ENCODE measurements at places on chromosomes 2 and 18.

GRCh38 chr2:12678186-12678585, 38.5 kb upstream of the TRIB2 start:
- peak; percentile 25 for DNase-seq

DNA sequence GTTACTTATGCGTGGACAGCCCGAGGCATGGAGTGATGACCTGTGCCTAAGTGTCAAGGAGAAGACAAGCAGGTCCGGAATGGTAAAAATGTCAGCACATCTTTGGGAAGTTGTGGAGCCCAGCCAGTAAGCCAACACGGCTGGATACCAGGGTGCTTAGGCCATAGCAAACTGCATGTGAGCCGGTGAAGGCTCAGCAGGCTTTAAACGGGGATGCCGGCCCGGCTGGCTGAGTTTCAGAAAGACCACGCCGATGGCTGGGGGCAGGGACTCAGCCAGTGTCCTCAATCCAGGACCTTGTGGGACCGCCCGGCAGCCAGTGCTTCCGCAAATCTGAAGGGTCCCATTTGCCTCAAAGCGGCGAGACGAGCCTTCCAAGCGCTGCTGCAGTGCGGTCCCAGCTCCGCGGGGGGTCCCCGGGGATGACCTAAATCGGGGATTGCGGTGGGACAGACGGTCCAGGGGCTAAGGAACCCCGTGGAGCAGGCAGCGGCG, 946 bp upstream of the AGAP1 start:
- DNase-seq, result no peak

DNA sequence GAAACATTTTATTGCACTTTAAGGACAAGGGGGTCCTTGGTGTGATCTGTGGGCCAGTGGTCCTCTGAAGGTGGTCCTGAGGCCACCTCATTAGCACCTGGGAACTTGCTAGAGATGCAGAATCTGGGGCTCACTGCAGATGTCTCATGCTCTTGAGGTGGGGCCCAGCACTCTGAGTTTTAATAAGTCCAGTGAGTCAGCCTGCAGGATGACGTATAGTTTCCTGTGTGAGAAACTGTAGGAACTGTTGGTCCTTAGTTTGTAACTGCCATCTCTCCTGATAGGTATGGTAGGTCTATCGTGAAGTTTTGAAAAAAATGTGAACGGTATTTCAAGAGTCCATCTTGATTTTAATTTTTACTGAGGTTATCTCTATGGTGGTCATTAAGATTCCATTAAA, 2.8 kb downstream of the TRPM8 start:
- peak; percentile 25 for DNase-seq

DNA sequence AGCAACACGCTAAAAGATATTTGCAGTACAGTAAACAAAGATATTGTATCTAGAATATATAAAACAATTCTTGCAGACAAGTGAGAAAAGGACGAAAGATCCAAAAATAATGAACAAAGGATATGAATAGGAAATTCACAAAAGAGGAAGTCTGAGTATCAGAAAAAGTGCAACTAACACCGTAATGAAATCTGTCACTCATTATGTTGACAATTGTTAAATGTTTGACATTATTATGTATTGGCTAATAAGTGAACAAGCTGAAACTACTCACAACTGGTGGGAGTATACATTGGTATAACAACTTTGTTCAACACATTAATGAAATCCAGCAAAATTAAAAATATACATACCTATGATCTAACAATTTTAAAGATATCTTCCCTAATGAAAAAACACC, 36.7 kb upstream of the ASXL3 start:
- no peak for DNase-seq

GRCh38 chr2:158923180-158923594, 45.3 kb upstream of the TANC1 start:
- DNase-seq, result peak; percentile 62

- DNase-seq, result no peak
Measured at GRCh38 chr2:18482666-18483065, 77.8 kb downstream of the RDH14 start.

DNA sequence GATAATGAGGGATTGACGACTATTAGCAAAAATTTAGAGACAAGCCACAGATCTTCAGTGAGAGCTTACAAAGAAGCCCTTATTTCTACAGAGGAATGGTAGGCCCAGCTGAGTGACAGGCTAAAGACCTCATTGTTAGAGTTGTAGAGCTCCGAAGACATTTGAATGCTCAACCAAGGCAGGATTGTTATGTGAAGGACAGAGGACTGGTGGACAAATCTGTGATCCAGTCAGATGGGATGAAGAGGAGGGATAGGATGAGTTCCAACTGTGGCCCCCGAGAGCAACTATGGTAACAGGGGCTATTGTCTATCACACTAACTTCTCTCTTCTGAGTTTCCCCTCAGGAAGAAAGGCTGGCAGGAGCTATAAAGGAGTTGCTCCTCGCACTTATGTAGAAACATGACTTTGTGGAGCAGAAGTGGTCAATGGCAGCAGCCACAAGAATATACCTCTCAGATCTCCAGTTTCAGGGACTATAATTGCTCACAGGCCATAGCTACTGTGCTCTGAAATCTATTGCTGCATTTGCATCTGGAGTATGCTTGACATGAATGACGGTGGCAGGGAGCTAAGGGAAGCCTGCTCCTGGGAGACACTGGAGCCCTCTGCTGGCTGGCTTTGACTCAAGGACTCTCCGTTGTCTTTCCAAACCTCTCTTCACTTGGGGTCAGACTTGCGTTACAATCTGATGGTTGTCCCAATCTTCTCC, 50.3 kb upstream of the GREB1L start:
- DNase-seq, result peak; percentile 86

DNA sequence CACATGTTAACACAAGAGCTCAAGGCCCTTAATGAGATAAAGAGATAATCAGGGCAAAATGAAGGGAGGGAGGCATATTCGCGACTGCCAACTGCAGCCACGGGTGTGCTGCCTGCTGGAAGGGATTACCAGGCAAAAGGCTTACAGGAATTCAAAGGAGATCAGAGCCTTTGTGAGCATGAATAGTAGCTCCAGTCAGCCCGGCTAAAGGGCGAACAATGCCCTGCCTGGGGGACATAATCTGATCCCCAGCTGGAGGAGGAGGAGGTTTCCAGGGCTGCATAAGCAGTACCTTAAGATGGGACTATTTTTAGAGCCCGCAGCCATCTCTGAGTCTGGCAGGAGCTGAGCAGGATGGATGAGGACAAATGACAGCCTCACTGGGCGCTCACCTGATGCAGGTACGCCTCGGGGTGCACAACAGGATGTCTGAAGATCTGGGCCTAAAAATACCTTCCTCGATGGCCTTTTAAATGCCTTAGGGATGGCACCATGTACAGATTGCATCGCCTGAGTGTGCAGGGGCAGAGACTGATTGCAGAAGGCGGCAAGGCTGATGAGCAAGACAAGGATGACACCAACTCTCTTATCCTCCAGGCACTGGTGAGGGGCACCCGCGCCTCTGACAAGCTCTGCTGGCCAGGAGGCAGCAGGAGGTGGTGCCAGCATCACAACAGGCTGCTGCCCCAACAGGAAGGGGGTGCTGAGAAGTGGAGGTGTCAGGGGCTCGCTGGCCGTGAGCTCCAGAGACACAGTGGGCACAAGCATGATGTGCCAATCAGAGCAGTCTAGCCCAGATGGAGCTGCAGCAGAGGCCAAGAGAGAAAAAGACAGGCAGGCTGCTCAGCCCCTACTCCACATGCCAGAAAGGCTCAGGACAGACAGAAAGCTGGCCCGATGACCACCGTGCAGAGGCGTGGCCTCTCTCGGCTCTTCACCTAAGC, 111.4 kb downstream of the EIPR1 start:
- DNase-seq, result no peak

- peak; percentile 88 for DNase-seq
Measured at GRCh38 chr2:224887141-224887540, 155.1 kb downstream of the DOCK10 start.

DNA sequence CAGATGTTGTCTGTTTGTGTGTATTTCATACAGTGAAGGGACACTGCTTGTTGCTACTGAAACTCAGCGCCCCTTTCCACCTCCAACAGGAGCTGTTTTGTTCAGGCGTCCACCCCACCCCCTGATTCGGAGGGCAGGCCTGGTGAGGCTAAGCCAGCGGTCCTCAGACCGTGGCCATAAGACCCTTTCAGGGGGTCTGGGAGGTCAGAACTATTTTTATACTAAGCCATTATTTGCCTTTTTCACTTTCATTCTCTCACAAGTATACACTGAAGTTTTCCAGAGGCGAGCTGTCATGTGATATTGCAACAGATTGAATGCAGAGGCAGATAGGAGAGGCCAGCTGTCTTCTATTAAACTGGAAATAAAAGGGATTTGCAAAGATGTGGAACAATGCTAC, 39.7 kb upstream of the IGFBP5 start:
- peak; percentile 94 for DNase-seq

GRCh38 chr2:40666398-40666797, 214.5 kb upstream of the SLC8A1 start:
- no peak for DNase-seq

DNA sequence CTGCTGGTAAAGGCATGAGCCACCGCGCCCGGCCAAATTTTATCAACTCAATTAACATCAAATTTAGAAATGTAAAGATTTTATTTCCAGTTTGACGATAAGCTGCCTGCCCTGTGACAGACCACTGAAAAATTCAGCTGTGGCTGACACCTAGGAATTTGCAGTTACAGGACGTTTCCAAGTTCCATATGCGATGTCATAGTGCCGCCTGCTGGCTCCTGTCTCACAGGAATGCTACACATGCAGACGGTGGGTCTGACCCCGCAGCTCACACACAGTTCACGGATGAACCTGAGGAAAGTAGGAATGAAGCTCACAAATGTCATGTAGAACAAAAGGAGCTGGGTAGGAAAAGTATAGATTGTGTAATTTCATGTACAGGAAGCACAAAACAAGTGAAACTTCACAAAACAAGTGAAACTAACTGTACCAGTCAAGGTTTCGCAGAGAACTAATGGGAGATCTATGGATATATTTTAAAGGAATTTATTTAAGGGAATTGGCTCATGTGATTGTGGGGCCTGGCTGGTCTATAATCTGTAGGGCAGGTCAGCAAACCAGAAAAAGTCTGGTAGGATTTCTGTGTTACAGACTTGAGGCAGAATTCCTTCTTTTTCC, 13.2 kb upstream of the SEH1L start:
- DNase-seq, result peak; percentile 92

- DNase-seq, result peak; percentile 54
Measured at GRCh38 chr2:18950361-18950851, 361.0 kb upstream of the NT5C1B start.

GRCh38 chr2:223545830-223546229, 56.3 kb downstream of the SCG2 start:
- peak; percentile 28 for DNase-seq

DNA sequence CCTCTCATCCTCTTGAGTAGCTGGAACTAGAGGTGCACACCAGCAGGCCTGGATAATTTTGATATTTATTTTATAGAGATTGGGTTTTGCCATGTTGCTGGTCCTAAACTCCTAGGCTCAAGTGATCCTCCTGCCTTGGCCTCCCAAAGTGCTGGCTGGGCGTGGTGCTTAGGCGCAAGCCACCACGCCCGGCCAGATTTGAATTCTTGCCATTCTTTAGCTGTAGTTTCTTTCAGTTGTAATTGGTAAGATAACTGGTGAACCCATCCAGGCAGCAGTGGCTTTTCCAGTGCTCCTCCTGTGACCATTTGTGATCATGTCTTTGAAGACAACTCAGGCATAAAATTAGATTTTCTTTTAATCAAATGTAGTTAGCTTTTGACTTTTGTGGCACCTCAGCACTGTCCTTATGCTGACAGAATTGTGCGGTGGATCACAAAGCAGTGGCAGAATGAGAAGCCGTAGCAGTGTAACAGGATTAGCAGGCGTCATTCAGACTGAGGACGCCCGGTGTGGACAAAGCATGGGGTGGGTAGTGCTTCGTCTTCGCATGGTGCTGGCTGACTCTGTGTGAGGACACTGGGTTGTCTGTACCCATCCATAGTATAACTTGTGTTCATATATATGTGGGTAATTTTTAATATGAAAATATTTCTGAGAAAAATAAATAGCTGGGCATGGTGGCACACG, 30.0 kb upstream of the TOGARAM2 start:
- no peak for DNase-seq

- DNase-seq, result no peak
Measured at GRCh38 chr2:233034091-233034882, 1.8 kb downstream of the NEU2 start.

GRCh38 chr18:3456686-3457069, 6.7 kb downstream of the TGIF1 start:
- DNase-seq, result no peak

- no peak for DNase-seq
Measured at GRCh38 chr18:7141287-7141686, 23.7 kb upstream of the LAMA1 start.

GRCh38 chr2:241007111-241007510, 8.7 kb downstream of the SNED1 start:
- no peak for DNase-seq

DNA sequence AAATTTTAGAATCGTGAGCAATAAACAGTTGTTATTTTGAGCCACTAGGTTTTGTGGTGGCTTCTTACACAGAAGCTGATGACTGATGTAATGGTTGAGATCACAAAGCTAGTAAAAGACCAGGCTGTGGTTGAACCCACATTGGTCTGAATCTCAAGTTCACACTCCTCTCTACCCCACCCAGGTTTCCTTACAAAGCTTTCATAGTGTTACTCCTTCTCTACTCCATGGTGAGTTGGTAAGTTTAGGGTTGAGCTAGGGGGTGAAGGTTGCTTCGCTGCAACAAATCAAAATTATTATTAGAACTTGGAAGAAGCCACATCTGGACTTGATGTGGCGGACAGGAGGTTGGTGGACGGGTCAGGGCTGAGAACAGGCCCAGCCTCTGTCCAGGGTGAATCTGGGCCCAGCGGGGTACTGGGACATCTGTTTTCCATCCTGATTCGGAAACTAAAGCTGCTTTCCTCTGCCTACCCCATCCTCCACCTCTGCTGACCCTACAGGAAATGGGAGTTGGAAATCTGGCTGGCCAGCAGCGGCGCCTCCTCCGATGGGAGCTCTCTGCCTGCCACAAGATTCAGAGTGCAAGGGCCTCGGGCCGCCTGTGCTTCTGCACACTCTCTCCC, 86.3 kb downstream of the ZFP36L2 start:
- no peak for DNase-seq

DNA sequence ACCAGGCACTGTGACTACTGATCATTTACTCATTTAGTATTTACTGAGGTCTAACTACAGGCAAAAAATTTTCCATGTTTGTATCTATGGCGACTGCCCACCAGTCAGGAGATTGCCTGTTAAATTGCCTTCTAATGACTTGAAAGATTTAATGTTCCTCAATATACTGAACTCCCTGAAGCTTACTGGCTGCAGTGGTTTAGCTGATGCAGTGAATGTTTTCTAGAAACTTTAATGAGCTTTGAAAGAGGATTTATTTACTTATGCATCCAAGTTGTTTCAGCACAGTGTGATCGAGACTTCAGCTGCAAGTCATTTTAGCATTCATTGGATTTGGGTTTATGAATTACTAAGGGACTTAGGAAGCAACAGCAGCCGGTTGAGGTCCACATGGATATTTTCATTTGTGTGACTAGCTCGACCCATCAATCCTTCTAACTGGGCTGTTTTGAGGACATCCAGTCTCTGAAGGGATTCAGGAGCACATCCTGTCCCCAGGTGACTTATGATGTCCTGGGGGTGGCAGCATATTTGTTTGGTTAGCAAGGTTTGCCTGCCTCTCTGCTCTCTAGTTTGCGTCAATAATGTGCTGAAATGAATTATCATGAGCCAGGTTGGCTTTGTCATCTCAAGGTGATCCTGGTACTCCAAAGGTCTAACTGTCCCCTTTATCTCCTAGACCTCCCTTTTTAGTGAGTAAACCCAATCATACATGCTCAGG, 26.8 kb downstream of the ACMSD start:
- DNase-seq, result no peak

GRCh38 chr2:71891719-71892422, 255.8 kb downstream of the CYP26B1 start:
- no peak for DNase-seq

- no peak for DNase-seq
Measured at GRCh38 chr2:150417278-150417677, 70.2 kb downstream of the RND3 start.
